ENCODE measurements at places on chromosomes 11 and 22. TPM values are rescaled to one million over a fixed set of nuclear protein-coding genes. Genes with fewer than 3 reads are reported as not detected.

KRTAP5-10 gene
- not detected for total RNA-seq

TMEM151A gene
- total RNA-seq: 1.4 TPM

OLFML1 gene
- 4.6 TPM for total RNA-seq

- H3K4me1 ChIP-seq: peaks cover 6% of the 10 kb centered on the region
- no peak overlapping the region for H3K27ac ChIP-seq
- H3K4me3 ChIP-seq: no peak overlapping the region
- DNase-seq: no peak
- no peaks in the 10 kb centered on the region for H3K36me3 ChIP-seq
Observed at GRCh38 chr22:20008221-20008995, 8.2 kb downstream of the ARVCF start.

- H3K4me1 ChIP-seq: no peaks in the 10 kb centered on the region
- peak overlapping the region; percentile 87 for H3K27ac ChIP-seq
- peak overlapping the region; percentile 69 for H3K4me3 ChIP-seq
- no peaks in the 10 kb centered on the region for H3K27me3 ChIP-seq
Observed at GRCh38 chr11:47248304-47248663, 330 bp downstream of the ACP2 start.

DNA sequence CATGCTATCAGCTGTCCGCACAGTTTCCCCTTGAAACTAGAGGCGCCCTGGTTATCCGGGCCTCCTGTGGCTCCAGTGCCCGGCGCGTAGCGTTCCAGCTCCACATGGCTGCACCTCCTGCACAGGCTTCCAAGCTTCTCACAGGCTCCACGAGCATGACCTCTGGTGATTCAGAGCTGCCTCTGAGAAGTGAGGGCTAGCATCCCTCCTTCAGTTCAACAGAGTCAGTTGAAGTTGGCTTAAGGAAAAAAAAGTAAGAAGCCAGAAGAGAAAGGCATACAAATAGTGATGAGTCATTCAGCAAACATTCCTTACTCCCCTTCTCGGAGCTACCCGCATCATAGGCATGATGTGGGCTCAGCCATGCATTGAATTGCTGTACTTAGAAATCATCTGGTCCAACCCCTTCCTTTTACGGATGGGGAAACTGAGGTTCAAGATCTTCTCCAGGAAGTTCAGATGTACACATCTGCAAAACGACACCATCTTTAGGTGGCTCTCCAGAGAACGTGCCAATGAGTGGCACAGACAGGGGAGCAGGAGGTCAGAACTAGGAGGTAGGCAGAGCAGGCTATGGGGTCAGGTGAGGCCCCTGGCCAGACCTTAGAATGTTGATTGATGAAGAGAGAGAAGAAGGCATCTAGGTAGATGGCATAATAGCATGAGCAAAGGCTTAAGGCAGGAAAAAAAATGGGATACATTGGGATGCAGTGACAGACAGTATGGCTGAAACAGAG, 216.3 kb upstream of the TBCEL start:
- no peaks in the 10 kb centered on the region for H3K36me3 ChIP-seq
- H3K4me3 ChIP-seq: no peak overlapping the region
- H3K27me3 ChIP-seq: no peaks in the 10 kb centered on the region
- no peak overlapping the region for H3K27ac ChIP-seq

DNA sequence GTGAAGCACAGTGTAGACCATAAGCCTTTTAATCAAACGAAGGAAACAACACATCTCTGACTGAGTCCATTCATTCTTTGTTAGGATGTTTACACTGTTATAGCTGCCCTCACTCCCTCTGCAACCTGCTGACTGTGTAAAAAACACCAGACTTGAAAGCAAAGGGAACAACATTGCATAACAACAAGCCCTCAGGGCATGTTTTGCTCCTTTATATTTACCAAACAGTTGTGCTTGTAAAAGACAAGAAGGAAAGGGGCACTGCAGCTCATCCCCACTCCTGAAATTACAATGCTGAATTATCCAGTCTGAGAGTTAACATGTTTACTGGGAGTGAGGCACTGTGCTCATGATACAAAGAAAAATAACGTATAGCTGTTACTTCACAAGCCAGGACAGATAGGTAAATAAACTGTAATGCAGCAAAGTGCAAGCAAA, 46.4 kb downstream of the RAB30 start:
- H3K36me3 ChIP-seq: no peaks in the 10 kb centered on the region
- H3K27me3 ChIP-seq: no peaks in the 10 kb centered on the region
- DNase-seq: no peak
- no peak overlapping the region for H3K4me3 ChIP-seq
- H3K4me1 ChIP-seq: no peaks in the 10 kb centered on the region
- H3K27ac ChIP-seq: no peak overlapping the region

GRCh38 chr22:36510966-36511881, 4.4 kb upstream of the FOXRED2 start:
- peaks cover 13% of the 10 kb centered on the region for H3K4me1 ChIP-seq
- no peak for DNase-seq
- no peaks in the 10 kb centered on the region for H3K27me3 ChIP-seq
- H3K4me3 ChIP-seq: no peak overlapping the region

DNA sequence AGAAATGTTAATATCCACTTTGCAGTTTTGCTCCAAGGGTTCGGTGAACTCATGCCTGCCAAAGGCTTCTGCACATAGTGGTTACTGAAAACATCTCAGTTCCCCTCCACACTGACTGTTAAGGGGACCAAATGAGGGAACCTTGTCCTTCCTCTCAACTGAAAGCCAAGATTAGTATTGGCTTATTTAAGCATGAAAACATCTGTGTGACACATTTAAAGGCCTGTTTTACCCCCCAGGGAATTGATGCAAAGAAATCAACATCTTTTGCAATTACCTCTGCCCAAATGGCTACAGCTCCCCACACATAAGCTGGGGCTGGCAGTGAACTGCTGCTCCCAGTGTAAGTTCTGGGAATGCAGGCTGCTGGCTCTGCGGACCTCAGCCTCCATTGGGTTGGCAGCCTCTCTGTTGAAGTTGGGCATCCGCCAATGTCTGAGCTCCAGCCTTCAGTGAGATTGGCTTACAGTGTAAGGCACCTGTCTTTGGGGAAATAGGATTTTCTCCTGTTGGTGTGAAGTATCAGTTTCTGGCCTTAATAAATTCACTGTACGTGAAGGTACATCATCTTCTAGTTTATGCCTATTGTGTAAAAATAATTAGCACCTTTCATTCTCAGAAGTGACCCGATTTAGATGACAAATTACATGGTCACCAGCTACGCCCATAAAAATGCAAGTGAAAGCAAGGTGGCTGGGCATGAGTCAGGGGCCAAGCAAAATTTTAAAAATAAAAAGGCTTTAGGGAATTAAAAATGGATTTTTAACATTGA, 213.4 kb upstream of the SYN3 start:
- no peaks in the 10 kb centered on the region for H3K27me3 ChIP-seq
- DNase-seq: peak; percentile 71
- peaks cover 16% of the 10 kb centered on the region for H3K36me3 ChIP-seq
- no peak overlapping the region for H3K27ac ChIP-seq
- peaks cover 16% of the 10 kb centered on the region for H3K4me1 ChIP-seq

DNA sequence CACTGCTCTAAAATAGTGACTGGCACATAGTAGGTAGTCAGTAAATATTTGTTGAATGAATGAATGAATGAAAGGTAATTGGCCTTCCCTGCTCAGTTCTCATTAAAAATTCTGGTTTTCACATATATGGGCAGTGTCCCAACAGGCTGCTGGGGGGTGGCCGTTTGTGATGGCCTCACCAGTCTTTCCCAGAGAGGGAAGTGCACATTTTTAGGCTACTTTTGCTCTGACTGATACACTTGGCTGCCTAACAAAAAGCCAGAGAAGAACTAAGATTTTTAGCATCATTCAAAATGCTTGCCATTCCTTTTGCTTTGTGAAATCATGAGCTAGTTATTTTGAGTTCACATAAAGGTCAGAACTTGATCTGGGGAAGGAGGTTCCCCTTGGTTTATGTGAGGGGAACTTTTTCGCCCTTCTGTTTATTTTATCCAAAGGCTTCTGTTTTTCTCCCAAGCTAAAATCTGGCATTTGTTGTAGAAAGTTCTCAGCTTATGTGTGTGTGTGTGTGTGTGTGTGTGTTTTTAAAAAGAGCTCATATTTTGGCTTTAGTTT, 83.1 kb downstream of the PTPRJ start:
- H3K4me1 ChIP-seq: peaks cover 28% of the 10 kb centered on the region
- peak; percentile 66 for DNase-seq
- no peak overlapping the region for H3K4me3 ChIP-seq
- H3K27me3 ChIP-seq: no peaks in the 10 kb centered on the region
- H3K27ac ChIP-seq: peak overlapping the region; percentile 51
- H3K36me3 ChIP-seq: no peaks in the 10 kb centered on the region

GRCh38 chr11:121489823-121490222, 37.1 kb upstream of the SORL1-AS1 start:
- no peak overlapping the region for H3K27ac ChIP-seq
- no peak overlapping the region for H3K4me3 ChIP-seq
- no peaks in the 10 kb centered on the region for H3K4me1 ChIP-seq
- peak; percentile 26 for DNase-seq
- no peaks in the 10 kb centered on the region for H3K36me3 ChIP-seq

- H3K4me3 ChIP-seq: no peak overlapping the region
- no peaks in the 10 kb centered on the region for H3K36me3 ChIP-seq
- no peaks in the 10 kb centered on the region for H3K4me1 ChIP-seq
- no peaks in the 10 kb centered on the region for H3K27me3 ChIP-seq
- no peak for DNase-seq
Observed at GRCh38 chr11:133172349-133172748, 360.0 kb downstream of the OPCML start.

GRCh38 chr11:29153078-29153477, 863.8 kb downstream of the KCNA4 start:
- no peak overlapping the region for H3K4me3 ChIP-seq
- H3K27ac ChIP-seq: no peak overlapping the region
- DNase-seq: no peak
- no peaks in the 10 kb centered on the region for H3K27me3 ChIP-seq
- no peaks in the 10 kb centered on the region for H3K36me3 ChIP-seq

DNA sequence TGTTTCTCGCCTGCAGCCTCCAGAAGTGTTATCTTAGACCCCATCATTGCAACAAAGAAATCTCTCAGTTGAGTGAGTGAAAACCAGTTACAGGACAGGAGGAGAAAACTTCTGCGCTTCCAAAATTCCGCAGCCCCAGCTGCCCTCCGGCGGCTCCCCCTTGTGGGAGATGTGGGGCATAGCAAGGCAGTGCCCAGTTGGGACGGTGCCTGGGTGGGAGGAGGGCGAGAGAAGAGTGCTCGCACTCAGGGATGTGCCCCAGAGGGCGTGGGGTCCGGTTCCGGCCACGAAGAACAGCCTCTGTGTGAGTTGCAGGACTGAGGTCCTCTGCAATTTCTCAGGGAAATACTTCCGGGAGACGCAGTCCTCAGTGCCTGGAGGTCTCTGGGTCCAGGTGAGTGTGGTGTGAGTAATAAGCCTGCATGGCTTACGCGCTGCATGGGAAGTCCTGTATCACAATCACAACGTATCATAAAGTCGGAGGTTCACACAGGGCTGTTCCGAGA, 87.0 kb upstream of the BLID start:
- H3K27ac ChIP-seq: peak overlapping the region; percentile 63
- peak overlapping the region; percentile 22 for H3K4me3 ChIP-seq
- DNase-seq: peak; percentile 76
- no peaks in the 10 kb centered on the region for H3K27me3 ChIP-seq
- H3K36me3 ChIP-seq: no peaks in the 10 kb centered on the region

DNA sequence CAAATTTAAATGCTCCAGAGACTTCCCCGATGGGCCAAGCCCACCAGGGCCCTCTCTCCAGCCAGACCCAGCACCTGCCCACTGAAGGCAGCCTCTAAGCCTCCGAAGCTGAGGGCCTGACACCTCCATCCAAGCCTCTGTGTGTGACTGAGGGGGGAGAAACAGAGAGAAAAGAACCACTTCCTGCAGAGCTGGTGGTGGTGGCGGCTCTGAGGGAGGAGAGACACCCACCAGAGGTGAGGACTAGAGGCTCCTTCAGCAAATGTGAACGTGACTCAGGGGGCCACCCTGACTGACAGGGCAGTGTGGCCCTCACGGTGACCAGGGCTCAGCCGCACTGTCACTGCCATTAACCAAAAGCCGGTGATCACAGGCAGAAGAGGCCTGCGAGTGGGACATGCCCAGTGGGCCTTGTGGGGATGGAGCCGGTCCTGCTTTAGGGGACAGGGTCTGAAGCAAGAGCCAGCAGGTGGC, 31.0 kb upstream of the CD5 start:
- H3K4me3 ChIP-seq: no peak overlapping the region
- H3K27me3 ChIP-seq: no peaks in the 10 kb centered on the region
- no peak for DNase-seq

DNA sequence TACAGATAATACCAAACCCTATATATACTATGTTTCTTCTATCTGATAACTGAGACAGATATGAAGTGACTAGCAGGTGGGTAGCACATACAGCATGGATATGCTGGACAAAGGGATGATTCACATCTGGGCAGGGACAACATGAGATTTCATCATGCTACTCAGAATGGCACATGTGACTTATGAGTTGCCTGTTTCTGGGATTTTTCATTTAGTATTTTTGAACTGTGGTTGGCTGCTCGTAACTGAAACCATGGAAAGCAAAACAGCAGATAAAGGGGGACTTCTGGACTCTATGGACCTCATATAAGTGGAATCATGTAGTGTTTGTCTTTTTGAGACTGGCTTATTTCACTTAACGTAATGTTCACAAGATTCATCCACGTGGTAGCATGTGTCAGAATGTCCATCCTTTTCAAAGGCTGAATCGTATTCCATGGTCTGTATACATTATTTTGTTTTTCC, 883.0 kb downstream of the TBC1D22A start:
- no peaks in the 10 kb centered on the region for H3K27me3 ChIP-seq
- no peak overlapping the region for H3K27ac ChIP-seq
- DNase-seq: no peak
- no peaks in the 10 kb centered on the region for H3K36me3 ChIP-seq
- no peaks in the 10 kb centered on the region for H3K4me1 ChIP-seq

DNA sequence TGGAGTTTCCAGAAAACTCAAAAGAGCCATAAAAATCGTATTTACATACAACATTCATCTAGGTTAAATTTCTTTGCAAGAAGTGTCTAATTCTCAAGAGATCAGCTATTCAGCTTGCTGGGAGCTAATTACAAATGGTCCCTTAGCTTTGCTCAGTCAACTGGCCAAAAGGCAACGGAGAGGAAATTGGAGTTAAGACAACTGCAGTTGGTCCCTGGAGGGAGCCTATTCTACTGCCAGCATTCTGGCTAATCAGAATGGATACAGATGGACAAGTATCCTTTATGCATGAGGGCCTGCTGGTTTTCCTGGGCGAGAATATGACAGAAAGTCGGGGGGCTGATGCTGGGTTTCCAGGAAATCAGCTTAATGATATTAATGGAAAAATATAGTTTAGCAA, 45.5 kb downstream of the KCNJ1 start:
- H3K4me1 ChIP-seq: no peaks in the 10 kb centered on the region
- H3K27ac ChIP-seq: no peak overlapping the region
- no peak for DNase-seq
- no peaks in the 10 kb centered on the region for H3K27me3 ChIP-seq
- H3K36me3 ChIP-seq: no peaks in the 10 kb centered on the region

DNA sequence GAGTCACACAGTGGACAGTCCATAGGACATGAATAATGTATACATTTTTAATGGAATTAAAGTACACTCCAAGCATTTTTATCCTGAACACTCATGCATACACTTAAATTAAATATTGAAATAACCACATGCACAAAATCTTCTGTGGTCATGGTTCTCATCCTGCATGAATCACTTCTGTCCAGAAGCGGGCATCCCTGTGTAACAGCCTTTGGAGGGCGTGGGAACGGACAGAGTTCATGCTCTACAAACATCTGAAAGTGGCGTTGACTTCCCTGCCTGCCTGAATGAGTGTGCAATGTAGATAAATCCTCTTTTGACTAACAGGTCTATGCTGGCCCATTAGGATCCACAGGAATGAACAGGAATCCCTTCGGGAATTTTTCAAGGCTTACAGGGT, 780.2 kb downstream of the BRD1 start:
- H3K4me1 ChIP-seq: no peaks in the 10 kb centered on the region
- no peaks in the 10 kb centered on the region for H3K36me3 ChIP-seq
- DNase-seq: no peak
- H3K4me3 ChIP-seq: no peak overlapping the region
- no peaks in the 10 kb centered on the region for H3K27me3 ChIP-seq
